GM23338 (cell line): ENCODE measurements at places on chromosomes 2 and 18. TPM values are rescaled to one million over a fixed set of nuclear protein-coding genes. Genes with fewer than 3 reads are reported as not detected.

SLC40A1 gene
- 0.70 TPM in 1 of 2 replicates, not detected in the other for total RNA-seq

MBP gene
- total RNA-seq: 20.7 and 22.9 TPM in 2 replicates

CERKL gene
- total RNA-seq: 0.69 TPM in 1 of 2 replicates, not detected in the other

COL6A3 gene
- 7.3 and 8.7 TPM in 2 replicates for total RNA-seq

ATP6V1B1 gene
- not detected in 2 replicates for total RNA-seq

UGT1A6 gene
- not detected in 2 replicates for total RNA-seq

STEAP3 gene
- 18.2 and 27.3 TPM in 2 replicates for total RNA-seq

CPS1 gene
- 11.0 and 15.7 TPM in 2 replicates for total RNA-seq

ATP8B1 gene
- total RNA-seq: 3.0 and 3.9 TPM in 2 replicates

SNTG2 gene
- 56.0 and 60.4 TPM in 2 replicates for total RNA-seq

TUBA3E gene
- 0.21 and 0.66 TPM in 2 replicates for total RNA-seq

LRP2 gene
- 1.9 and 2.7 TPM in 2 replicates for total RNA-seq

KRCC1 gene
- 10.3 and 10.5 TPM in 2 replicates for total RNA-seq

PDE1A gene
- 0.28 and 0.47 TPM in 2 replicates for total RNA-seq

CHST10 gene
- 22.2 and 24.5 TPM in 2 replicates for total RNA-seq

C2orf78 gene
- total RNA-seq: 0.14 TPM in 1 of 2 replicates, not detected in the other

ITGB6 gene
- total RNA-seq: not detected in 2 replicates

CAPN13 gene
- 0.19 and 0.94 TPM in 2 replicates for total RNA-seq

FOXI3 gene
- 11.8 and 13.3 TPM in 2 replicates for total RNA-seq

APOB gene
- total RNA-seq: 0.56 and 0.62 TPM in 2 replicates

SGO2 gene
- 32.6 and 40.4 TPM in 2 replicates for total RNA-seq

UGT1A3 gene
- not detected in 2 replicates for total RNA-seq

MC4R gene
- total RNA-seq: not detected in 2 replicates

STARD6 gene
- total RNA-seq: not detected in 2 replicates

ELOA2 gene
- total RNA-seq: not detected in 2 replicates

CAPN14 gene
- total RNA-seq: 0.54 TPM in 1 of 2 replicates, not detected in the other

PAIP2B gene
- total RNA-seq: 27.4 and 29.7 TPM in 2 replicates

CXCR1 gene
- not detected in 2 replicates for total RNA-seq
